ENCODE measurements at places on chromosomes 5 and 9. TPM values are rescaled to one million over a fixed set of nuclear protein-coding genes. Genes with fewer than 3 reads are reported as not detected.

HAVCR2 gene
- total RNA-seq: under 0.01 TPM

LPCAT1 gene
- total RNA-seq: 82.4 TPM

DMGDH gene
- 3.7 TPM for total RNA-seq

FIBCD1 gene
- 3.3 TPM for total RNA-seq

CFAP157 gene
- 0.28 TPM for total RNA-seq

STOML2 gene
- total RNA-seq: 144 TPM

MXD3 gene
- 15.7 TPM for total RNA-seq

PKN3 gene
- total RNA-seq: 0.28 TPM

PCSK1 gene
- 2.3 TPM for total RNA-seq

NPR3 gene
- 102 TPM for total RNA-seq

SLC25A48 gene
- not detected for total RNA-seq

SPATA31D4 gene
- total RNA-seq: not detected

SLC45A2 gene
- not detected for total RNA-seq

ARL10 gene
- 9.4 TPM for total RNA-seq

KIF24 gene
- 2.7 TPM for total RNA-seq

MYOZ3 gene
- 0.38 TPM for total RNA-seq

CNTLN gene
- total RNA-seq: 10.1 TPM

GADD45G gene
- 0.38 TPM for total RNA-seq

OTP gene
- not detected for total RNA-seq

FOXD4L6 gene
- not detected for total RNA-seq

CDKN2A gene
- 8.6 TPM for total RNA-seq

FOXI1 gene
- total RNA-seq: under 0.01 TPM

ZFP37 gene
- 2.3 TPM for total RNA-seq

AHRR gene
- 19.4 TPM for total RNA-seq

HAVCR1 gene
- total RNA-seq: 0.56 TPM

PCDHA6 gene
- total RNA-seq: 3.1 TPM

NFX1 gene
- total RNA-seq: 19.4 TPM

SCGB3A1 gene
- not detected for total RNA-seq

OGN gene
- 0.28 TPM for total RNA-seq

LMAN2 gene
- total RNA-seq: 342 TPM

PLGRKT gene
- total RNA-seq: 9.0 TPM

SLC6A18 gene
- total RNA-seq: not detected

CAMLG gene
- total RNA-seq: 47.9 TPM

PCDHGC4 gene
- total RNA-seq: 0.77 TPM

SPINK4 gene
- total RNA-seq: not detected

CCDC192 gene
- total RNA-seq: not detected

PRRX2 gene
- 3.9 TPM for total RNA-seq

PTRH1 gene
- total RNA-seq: 17.8 TPM

ADAMTS19 gene
- total RNA-seq: under 0.01 TPM

TMEM252 gene
- not detected for total RNA-seq

C1QTNF2 gene
- total RNA-seq: 0.28 TPM

CAVIN4 gene
- 1.5 TPM for total RNA-seq

TRIM36 gene
- total RNA-seq: 0.56 TPM

FOXD4L5 gene
- total RNA-seq: under 0.01 TPM

ITGA1 gene
- 28.9 TPM for total RNA-seq

OR1Q1 gene
- total RNA-seq: not detected

GRIN3A gene
- not detected for total RNA-seq
